Fibroblast of skin of left quadriceps (primary cell): ENCODE measurements at places on chromosomes 7 and 10.

DNA sequence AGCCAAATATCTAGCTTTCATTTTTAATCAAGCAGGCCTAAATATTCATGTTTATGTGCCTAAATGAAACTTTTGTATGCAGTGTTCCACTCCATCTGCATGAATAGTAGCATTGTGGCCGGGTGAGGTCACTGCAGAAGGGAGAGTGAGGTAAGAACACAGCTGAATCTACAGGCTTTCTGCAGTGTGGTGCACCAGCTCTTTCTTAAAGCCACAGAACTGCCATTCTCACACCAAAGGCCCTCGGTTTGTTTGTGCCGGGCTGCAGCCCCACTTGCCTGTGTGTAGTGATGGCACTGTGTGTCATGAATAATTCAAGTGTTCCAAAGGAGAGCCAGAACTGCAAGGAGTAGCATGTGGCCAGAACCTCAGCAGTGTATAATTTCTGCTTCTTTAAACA lies 204.1 kb downstream of the TRIL start:
- DNase-seq = no peak

DNA sequence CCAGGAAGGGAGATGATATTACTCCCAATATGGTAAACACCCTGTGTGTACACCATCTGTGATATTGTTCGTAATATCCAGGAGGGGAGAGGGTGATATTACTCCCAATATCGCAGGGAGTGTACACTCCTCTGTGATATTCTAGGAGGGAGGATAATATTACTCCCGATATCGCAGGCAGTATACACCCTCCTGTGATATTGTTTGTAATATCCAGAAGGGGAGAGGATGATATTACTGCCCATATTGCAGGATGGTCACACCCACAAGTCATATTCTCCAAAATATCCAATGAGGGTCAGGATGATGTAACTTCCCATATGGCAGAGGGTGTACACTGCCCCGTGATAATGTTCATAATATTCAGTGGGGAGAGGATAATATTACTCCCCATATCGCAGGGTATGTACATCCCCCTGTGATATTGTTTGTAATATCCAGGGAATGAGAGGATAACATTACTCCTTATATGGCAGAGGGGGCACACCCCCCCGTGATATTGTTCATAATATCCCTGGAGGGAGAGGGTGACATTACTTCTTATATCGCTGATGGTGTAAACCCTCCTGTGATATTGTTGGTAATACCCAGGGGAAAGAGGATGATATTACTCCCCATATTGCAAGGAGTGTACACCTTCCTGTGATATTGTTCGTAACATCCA lies 17.1 kb downstream of the AZGP1 start:
- DNase-seq = no peak

- no peak for DNase-seq
Measured at GRCh38 chr10:113569576-113569975, 16.7 kb downstream of the HABP2 start.

- no peak for DNase-seq
Measured at GRCh38 chr10:96919785-96920430, 87.8 kb downstream of the LCOR start.

GRCh38 chr7:106779877-106780276 lies 85.2 kb upstream of the PIK3CG start:
- no peak for DNase-seq

- no peak for DNase-seq
Measured at GRCh38 chr7:25350041-25350440, 121.8 kb upstream of the NPVF start.

GRCh38 chr7:142168746-142169145 lies 57.2 kb downstream of the MGAM2 start:
- DNase-seq = no peak

DNA sequence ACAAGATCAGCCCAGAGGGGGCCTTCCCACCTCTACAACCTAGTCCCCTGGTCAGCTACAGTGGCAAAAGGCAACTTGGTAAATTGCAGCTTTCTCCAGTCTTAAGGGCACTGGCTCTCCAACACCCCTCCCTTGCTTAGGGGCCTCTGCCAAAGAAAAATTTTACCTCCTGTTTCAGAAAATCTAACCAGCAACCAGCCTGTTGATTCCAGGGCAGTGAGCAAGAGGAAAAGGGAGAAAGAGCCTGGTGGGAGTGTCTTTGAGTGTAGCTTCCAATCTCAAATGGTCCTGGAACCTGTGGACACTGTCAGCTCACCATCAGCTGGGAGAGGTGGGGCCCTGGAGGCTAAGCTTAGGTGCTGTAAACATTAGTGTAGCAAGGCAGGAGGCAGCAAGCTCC lies 22.9 kb downstream of the ACTR1A start:
- DNase-seq = no peak

DNA sequence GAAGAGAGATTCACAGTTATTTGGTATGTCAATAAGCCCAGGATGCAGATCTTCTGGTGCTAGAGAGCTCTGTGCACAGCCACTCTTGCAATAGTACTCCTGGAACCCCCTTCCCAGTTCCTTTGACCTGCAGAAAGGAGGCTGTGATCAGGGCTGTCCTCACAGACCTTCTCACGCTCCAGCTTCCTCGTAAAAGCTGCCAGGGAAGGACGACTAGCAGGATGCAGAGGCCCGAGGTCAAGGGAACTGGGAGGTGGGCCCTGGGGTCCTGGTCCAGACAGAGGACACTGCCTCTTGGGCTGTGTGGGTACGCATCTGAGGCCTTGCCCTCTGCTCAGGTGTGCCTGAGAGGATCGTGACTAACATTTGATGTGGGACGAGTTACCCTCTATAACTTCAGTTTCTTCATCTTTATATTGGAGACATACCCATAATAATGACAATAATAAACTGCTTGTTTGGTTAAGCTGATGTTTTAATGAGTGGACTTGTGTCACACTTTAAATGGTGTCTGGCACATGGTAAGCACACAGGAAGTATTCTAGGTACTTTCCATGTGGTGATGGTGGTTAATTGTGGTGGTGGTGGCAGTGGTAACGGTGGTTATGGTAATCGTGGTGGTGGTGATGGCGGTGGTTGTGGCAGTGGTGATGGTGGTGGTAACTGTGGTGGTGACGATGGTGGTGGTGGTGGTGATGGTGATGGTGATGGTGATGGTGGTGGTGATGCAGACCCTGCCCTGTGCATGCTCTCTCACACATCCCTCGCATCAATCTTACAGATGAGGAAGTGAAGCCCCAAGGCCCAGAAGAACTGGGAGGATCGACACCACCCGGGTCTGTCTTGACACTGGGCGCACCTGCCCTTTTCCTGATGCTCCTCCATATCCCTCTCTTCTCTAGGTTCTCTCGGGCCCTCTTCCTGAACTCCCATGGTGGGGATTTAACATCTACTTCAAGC lies 235.2 kb upstream of the GRB10 start:
- no peak for DNase-seq

DNA sequence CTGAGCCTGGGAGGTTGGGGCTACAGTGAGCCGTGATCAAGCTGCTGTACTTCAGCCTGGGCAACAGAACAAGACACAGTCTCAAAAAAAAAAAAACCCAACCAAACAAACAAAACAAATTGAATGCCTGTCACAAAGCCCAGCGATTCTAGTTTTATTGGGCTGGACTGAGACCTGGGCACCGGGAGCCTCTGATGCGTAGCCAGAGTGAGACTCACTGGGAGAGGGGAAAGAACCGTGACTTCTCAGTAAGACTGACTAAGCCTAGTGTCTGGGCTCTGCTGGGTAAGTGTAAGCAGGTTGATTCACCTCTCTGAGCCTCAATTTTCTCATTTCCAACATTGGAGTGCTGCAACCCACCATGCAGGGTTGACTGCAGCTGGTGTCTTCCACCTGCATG lies 10.1 kb upstream of the LEP start:
- DNase-seq = no peak

DNA sequence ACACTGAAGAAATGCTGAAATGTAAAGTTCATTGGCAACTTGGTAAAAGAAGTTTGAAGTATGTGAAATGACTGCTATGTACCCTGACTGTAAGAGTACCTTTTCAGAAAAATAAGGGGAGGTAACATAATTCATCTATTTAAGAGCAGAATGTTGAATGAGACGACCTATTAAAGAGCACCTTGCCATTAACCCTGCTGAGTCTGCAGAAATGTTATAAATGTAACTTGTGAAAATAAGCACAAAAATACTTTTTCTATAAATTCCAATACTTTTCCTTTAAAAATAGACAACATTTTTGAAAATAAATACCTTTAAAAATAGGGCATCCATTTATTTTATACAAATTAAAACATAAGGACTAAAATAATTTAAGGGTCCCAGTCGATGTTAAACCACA lies 7.7 kb downstream of the TM9SF3 start:
- DNase-seq = no peak

- no peak for DNase-seq
Measured at GRCh38 chr10:103731609-103732270, 123.6 kb downstream of the SH3PXD2A start.

DNA sequence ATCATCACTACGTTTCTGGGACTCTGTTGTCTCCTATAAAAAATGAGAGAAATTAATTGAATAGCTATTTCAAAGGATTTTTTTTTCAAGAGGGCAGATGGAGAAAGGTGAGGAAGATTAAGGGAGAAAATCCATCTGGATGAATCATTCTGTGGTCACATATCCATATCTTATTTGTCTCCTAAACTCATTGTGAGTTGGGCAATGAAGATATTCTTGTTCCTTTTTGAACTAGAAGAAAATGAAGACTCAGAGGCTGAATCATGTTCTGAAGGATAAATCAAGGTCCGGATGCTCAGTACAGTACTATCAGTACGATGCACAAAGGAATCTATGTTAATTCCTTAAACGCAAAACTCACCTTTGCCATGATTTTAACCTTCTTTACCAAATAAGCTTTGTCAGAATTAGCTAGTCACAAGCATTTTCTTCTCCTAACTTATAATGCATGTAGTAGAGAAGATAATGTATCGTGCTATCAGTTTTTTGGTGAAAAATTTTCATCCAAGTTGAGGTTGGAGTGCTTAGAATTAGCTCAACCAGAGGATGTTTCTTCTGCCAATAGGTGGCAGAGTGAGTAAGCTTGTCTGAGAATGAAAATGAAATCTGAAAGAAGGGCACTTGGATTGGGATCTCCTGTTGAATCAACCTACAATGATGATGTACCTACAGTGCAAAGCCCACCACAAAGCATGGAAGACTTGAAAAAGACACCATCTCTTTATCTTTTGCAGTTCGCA lies 446.9 kb downstream of the KIF20B start:
- no peak for DNase-seq

GRCh38 chr7:133690740-133691139 lies 436.4 kb upstream of the LRGUK start:
- DNase-seq = no peak

DNA sequence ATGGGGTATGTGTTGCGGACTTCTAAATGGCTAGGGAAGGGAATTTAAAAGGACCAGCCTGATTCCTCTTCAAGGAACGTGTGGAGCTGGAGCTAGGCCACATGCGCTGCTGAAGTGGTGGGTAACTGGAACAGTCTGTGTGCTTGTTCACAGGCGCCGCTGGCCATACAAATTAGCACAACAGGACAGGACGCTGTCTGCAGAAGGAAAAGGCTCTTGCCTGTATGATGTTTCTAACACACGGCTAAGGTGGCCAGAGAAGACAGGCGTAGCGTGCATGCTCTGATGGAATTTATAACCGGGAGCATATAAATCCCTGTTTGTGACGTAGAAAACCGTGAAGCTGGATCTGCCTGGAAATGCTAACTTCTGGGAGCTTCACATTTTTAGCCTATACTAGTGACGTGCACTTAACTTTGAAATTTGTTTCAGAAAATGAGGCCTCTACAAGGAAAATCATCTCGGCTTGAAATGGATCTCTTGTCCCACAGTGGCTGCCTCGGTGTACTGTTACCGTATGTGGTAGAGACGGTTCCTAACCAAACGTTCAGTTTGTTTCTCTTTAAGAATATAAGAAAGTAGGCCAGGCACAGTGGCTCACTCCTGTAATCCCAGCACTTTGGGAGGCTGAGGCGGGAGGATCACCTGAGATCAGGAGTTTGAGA lies 569.4 kb downstream of the PTPRN2 start:
- DNase-seq = no peak

DNA sequence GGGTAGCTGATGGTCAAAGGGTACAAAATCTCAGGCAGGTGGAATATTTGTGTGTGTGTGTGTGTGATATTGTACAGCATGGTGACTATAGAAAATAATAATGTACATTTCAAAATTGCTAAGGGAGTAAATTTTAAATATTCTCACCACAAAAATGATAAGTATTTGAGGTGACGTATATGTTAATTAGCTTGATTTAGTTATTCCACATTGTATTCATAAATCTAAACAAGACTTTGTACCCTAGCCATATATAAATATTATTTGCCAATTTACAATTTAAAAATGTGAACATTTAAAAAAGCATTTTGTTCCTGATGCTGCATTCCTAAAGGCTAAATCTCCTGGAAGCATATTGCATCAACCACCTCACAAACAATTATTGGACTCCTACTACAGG lies 47.0 kb downstream of the PFKFB3 start:
- DNase-seq = no peak

DNA sequence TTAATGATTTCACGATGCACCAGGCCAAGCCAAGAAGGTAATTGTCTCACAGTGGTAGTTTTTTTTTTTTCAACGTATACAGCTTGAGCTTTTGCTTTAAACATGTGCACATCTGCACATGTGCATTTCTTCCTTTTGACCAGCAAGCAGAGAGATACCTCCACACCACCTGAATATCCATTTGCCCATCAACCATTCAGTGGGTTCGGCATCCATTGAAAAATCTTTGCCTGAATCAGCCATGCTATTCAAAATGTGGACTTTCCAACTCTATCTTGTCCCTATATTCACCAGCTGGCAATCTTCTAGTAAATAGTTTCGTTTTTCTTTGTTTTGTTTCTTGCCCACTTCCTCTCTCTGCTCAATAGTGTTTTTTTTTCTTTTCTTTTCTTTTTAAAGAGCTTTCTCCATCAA lies 7.7 kb upstream of the TRA2A start:
- DNase-seq = no peak

DNA sequence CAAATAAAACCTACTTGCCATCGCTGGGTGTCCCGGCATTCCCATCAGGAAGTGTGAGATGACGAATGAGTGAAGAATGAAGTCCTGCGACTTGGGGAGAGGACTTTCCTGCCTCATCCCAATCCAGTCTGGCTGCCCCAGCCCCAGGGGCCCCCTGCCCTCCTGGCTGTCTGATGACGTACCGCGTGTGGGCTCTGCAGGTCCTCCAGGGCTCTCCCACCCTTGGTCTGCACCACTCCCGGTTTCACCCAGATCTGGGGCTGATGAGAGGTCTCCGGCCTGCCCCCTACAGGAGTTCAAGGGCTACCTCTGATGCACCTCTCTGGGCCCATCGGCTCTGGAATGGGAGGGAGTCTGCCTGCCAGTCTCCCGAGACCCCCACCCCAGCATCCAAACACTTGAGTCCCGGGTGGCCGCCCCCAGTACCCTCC lies 9.8 kb downstream of the ATP6V1F start:
- DNase-seq = no peak

- no peak for DNase-seq
Measured at GRCh38 chr7:150568714-150569113, 1.5 kb downstream of the GIMAP4 start.
